ENCODE measurements at places on chromosomes 1 and 21.

DNA sequence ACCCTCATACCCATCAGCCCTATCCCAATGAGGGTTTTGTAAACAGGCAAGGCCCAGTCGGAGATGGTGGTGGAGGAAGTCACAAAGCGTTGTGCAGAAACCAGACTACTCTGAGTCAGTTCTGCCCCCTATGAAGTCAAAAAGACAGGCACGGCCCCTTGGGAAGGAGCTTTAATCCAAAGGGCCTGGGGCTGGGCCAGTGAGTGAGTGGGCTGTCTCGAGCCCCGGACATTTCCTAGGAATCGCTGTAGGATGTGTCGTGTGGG, 442 bp upstream of the AHCYL1 start:
- no peak for DNase-seq

GRCh38 chr1:200369706-200370105, 40.1 kb downstream of the ZNF281 start:
- no peak for DNase-seq

DNA sequence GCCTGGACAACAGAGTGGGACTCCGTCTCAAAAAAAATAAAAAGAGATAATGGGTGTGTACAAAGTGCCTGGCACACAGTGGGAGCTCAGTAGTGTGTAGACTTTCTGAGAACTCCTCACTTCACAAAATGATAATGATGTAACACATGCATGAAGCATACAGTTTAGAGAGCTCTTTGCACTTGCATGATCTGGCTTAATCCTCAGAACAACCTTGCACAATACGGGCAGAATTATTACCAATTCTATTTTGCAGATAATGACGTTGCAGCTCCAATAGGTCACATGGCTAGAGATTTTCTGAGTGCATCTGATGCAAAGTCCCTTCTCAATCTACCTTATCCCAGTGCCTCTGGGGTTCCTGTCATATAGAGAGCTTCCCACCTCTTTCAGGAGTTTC, 71.4 kb downstream of the CD247 start:
- no peak for DNase-seq

- peak; percentile 22 for DNase-seq
These were observed 85.8 kb upstream of the RGS1 start for GRCh38 chr1:192489748-192490147.

GRCh38 chr1:3604468-3604974, 6.8 kb downstream of the MEGF6 start:
- no peak for DNase-seq

GRCh38 chr1:21294266-21294989, 4.2 kb upstream of the ECE1 start:
- DNase-seq = peak; percentile 95

GRCh38 chr1:16607433-16607851, 5.9 kb downstream of the NBPF1 start:
- peak; percentile 3 for DNase-seq

All from CD4-positive, alpha-beta memory T cell (primary cell).